ENCODE measurements at places on chromosomes 2 and 18.

DNA sequence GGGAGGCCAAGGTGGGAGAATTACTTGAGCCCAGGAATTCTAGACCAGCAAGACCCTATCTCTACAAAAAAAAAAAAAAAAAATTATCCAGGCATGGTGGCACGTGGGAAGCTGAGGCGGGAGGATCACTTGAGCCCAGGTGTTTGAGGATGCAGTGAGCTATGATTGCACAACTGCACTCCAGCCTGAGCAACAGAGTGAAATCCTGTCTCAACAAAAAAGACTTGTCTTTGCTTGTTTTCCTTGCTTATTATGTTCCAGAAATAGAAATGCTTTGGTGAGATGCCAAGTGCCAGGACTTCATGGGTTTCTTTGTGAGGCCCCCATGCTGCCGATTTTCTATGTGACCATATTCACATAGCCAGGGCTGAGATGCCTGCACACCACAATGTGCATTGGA is 9.0 kb downstream of the DCDC2C start:
- DNase-seq = no peak

DNA sequence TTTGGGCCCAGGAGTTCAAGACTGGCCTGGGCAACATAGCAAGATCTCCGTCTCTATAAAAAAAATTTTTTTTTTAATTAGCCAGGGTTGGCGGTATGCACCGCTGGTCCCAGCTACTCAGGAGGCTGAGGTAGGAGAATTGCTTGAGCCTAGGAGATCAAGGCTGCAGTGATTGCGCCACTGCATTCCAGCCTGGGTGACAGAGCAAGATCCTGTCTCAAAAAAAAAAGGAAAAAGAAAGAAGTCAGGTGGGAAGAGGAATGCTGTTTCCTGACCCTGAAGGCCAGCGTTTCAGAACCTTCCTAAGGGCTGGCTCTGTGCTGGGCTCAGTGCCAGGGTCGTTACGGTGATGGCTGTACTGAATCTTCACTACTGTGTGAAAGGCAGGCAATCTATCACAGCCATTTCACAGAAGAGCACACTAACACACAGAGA is 35.0 kb upstream of the AGAP1 start:
- DNase-seq = no peak

GRCh38 chr2:203714112-203714511 is 7.7 kb downstream of the CD28 start:
- DNase-seq = no peak

- DNase-seq = no peak
Observed at GRCh38 chr2:127615511-127616166, 30.3 kb upstream of the GPR17 start.

DNA sequence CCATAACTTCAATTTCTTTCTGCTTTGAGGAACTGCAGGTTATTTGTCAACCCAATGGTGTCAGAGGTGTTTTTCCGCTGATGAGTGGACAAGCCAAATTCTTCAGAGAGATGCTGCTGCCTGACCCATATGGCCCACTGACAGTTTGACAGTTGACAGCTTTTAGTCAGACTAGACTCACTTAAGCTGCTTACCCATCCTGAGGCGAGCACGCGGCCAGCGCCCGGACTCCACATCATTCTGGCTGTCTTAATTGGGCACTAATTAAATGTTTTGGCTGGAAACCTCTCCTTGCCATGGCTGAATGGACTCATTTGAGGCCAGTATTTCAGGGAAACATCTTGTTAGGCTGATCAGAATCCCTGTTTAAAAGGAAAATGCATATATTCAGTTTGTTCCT is 316.1 kb upstream of the FANCL start:
- no peak for DNase-seq

GRCh38 chr2:218471982-218472381 is 53.1 kb downstream of the VIL1 start:
- no peak for DNase-seq

- no peak for DNase-seq
Observed at GRCh38 chr18:22279741-22280452, 110.5 kb downstream of the GATA6 start.
